ENCODE measurements at places on chromosomes 12 and 14.
A peak's percentile ranks its signal among the peaks of the same experiment; 100 is the strongest.

GRCh38 chr12:94092516-94093241, 55.7 kb upstream of the PLXNC1 start:
- peak; percentile 24 for DNase-seq

GRCh38 chr14:34161351-34162082, 210.6 kb upstream of the EGLN3 start:
- peak; percentile 20 for DNase-seq

DNA sequence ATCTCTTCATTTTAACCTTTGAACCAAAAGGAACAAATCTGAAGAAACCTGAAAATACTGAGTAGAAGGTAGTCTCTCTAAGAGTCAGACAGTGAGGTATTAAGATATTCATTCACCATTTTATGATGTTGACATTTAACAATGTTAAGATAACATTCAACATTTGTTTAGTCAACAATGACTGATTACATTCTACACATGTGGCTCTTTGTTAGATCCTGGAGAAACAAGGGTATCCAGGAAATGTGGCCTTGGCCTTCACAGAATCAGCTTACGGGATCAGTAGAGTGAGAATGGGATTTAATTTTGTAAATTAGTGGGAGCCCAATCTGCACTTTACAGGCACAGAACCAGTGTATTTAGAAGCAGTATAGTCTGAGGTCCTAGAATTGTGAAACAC, 355.5 kb downstream of the KCNH5 start:
- no peak for DNase-seq

GRCh38 chr14:65472189-65472588, 59.7 kb downstream of the FUT8 start:
- DNase-seq: no peak

DNA sequence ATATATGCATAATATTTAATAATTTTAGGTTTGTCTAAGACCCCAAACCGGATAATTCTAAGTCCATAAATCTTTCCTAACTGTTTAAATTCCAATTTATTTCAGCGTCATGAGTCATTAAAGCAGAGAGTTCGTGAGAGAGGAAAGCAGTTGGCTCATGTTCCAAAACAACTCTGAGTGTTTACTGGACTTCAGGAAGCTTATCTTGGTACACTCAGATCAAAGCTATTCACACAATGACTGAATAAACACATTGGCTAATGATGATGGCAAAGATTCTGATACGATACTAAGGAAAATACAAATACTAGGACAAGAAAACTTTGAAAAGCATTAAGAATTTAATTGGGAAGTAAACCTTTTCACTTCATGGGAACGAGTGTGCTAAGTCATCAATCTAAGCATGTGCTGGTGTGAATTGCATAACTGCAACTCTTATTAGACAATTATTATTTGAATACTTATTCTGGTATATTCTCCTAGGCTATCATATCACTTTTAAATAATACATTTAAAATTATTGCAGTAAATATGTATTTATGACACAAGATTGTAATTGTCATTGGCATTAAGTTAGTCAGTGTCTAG, 34.8 kb upstream of the CLEC14A start:
- DNase-seq: peak; percentile 25

- no peak for DNase-seq
Observed at GRCh38 chr14:55381040-55381439, 30.6 kb downstream of the ATG14 start.
